ENCODE measurements at places on chromosomes 1 and 21.

DNA sequence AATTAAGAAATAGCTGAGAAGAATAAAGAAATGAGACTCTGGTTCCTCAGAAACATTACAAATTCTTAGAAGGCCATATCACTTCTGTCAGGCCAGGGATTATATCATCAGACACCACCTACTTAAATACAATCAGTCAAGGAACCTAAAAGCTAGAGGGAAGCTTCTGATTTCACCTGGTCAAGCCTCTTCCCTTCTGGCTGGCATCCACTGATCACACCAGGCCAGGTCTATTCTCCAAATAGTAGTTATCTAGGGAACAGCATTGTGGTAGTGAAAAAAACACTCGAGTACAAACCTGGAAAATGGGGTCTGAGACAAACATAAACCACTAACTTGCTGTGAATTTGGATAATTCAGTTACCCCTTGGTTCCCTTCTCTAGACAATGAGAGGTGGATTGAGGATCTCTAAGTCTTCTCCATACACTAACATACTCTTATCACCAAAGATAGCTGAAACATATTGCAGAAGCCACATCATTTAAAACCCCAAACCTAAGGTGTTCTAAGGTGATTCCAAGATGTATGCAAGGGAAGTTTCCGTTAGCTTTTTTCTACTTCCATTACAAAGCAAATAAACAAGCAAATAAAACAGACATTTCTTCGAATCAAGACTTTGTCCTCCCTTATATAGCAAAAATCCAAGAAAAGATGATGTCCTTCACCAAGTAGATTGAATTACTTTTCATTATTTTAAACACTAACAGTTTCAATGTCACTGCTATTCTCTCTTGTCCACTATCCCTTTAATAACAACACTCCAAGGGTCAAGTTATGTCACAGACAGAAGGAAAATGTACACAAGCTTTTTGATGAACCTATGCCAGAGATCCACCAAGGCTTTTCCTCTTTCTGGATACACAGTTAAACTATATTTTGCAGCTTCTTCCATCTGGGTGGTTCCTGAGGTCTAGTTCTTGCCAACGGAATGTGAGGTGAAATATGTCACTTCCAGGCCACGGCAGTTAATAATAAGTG is 212.9 kb downstream of the KCNH1 start:
- no peak for DNase-seq

DNA sequence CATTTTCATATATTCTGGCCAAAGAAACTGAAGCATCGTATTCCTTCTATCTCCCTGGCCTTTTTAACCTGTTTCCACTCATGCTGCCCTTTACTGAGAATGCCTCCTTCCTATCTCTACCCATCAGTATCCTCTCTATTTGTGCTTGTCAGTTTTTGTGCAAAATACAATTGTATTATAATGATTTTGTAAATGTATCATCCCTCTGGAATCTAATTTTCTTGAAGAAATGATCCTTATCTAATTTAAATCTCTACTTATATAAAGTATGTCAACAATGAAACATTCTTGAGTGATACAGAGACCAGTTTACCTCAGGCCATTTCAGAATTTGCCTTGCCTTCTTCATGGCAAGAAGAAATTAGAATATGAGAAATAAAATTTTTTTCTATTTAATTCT is 59.0 kb upstream of the TEKT2 start:
- no peak for DNase-seq

GRCh38 chr1:77976433-77977076 is 2.3 kb downstream of the FUBP1 start:
- DNase-seq: no peak

DNA sequence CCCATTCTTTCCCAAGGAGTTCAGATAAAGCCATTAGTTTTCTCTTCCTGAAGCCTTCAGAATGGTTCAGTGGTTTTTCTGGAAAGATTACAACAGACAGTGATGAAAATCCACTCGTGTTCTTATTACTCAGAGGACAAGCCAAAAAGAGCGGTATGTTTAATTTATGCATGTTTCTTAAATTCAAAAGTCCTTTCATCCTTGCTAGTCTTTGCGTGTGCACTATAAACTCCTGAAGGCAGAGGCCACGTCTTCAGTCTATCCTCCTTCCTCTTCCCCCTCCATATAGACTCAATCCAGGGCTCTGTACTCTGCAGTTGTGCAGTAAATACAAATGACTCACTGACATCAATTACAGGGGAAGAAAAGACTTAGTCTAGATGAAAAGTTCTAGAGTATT is 409.2 kb upstream of the PLXNA2 start:
- DNase-seq: no peak

- no peak for DNase-seq
These were observed 586 bp downstream of the COL24A1 start for GRCh38 chr1:86155807-86156565.

DNA sequence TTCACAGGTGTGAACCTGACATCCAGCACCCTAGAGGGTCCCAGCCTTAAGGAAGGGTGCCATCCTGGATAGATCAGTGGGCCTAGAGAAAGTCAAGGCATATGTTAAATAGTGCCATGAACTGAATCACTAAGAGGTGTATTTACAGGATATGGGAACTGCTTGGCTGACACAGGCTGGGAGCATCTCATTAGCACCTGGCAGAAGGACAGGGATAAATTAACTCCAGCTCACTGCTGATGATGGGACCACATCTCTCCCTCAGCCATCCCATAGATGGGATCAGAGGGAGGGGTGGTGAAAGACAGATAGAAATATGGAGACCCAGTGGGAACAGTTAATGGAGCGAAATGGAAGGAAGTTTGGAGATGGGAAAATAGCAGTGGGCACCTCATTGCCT is 122.0 kb downstream of the IGSF21 start:
- DNase-seq: no peak

DNA sequence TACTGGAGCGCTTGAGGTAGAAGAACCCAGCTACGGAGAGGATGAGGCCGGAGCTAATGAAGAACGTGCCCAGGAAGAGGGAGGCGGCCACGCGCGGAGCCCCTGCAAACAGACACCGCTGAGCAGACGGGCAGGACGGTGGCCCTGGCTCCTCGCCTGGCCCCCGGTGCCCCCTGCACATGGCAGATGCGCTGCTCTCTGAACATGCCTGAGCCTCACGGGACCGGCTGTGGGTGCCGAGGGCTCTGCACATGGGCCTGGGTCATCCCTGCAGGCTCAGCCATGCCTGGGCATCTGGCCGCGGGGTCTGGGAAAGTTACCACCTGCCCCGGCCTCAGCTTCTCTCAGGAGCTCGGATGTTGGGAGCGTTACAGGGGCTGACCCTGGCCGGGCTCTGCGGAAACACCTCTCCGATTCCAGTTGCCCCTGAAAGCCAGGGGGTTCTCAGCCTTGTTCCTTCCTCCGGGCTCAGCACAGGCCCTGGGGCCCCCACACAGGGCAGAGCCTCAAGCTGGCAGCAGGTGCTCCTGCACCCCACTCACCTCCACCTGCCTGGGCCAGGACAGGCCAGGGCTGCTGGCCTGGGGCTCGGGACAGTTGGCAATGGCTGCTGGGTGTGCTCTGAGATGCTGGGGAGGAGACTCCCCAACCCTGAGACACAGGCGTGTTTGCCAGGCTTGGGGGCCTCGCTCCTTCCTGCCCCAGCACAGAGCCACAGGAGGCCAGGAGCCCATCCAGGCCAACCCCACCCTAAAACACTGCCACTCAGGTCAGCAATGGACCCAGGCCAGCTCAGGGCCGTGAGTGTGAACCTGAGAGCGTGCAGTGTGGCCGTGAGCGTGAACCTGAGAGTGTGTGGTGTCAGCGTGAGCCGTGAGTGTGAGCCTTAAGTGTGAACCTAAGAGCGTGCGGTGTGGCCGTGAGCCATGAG is 12.1 kb upstream of the RNF223 start:
- DNase-seq: no peak

GRCh38 chr1:20648438-20648837 is 12.7 kb downstream of the DDOST start:
- no peak for DNase-seq

DNA sequence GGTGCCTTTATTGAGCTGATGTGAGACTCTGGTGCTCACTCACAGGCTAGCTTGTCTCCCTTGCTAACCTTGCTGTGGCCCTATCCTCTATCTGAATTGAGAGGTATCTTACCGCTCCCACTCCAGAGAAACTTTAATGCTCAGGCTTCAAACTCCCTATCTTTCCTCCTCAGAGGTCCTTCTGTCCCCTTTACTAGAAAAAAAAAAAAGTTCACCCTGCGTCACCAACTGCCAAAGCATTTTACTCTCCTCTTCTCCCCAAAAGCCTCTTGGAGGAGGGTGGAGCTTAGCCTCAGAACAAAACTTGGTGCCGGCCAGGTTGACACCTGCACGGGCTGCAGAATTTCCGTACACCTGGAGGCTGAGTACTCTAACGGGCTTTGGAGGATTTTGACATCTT is 55.1 kb downstream of the ATP2B4 start:
- DNase-seq: no peak

DNA sequence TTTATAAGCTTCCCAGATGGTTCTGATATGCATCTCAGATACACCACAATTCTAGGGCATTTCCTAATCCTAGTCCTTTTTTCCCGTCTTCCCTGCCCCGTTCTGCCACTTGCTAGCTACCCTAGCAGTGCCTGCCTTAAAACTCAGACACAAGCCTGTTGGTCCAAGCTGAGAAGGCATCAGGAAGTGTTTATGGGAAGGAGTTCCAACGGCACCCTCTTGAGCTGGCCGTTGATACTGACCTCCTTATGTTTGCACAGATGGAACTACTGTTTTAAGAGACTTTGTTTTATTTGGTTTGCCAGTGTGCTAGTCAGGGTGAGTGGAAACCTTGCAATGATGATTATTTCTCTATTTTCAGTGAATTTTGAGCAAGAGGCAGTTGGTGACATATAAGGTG is 67.2 kb downstream of the UCK2 start:
- no peak for DNase-seq

GRCh38 chr1:221880182-221880581 is 138.3 kb upstream of the DUSP10 start:
- DNase-seq: no peak

DNA sequence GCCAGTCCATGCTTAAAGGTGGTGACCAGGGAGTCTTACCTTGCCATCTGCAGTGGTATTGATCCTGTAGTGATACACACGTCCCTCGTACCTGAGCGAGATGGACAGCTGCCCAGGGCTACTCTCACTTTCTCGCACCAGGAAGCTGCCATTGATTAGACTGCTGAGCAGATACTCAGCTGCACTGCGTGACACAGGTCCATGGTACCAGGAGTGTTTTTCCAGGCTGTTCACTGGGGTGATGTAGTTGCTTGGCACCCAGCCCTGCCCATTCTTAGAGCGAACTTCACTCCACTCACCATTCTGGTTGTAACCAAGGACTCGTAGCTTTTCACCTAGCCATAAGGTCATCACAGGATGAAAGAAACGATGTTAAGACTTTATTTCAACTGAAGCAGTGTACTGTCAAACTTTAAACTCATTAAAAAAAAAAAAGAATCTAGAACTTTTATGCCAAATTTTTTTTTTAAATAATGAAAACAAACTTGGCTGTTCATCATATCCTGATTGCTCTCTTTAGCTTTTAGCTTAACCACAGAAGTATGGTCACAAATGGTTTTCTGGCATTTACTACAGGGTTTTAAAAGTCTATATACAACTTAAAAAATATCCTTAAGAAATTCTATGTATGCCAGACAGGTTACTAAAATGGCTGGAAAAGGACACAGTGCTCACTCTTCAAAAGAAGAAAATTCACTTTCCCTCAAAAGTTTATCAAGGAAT is 44.6 kb downstream of the TOR3A start:
- DNase-seq: no peak

GRCh38 chr1:226447932-226448665 is 40.2 kb upstream of the PARP1 start:
- DNase-seq: no peak

- no peak for DNase-seq
These were observed 123.4 kb downstream of the ETS2 start for GRCh38 chr21:38929142-38929541.

DNA sequence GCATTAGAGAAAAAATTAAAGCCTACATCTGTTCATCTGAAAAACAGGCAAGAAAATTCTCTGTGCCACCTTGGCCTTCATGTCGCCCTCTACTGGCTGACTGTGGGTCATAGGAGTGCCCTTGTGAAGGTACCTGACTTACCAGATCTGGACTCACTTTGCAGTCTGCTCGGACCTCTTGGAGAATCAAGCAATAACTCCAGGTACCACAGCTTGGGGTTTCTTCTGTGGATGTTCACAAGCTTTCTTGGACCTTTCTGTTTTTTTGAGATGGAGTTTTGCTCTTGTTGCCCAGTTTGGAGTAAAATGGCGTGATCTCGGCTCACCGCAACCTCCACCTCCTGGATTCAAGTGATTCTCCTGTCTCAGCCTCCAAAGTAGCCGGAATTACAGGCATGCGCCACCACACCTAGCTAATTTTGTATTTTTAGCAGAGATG is 2.4 kb upstream of the PRAMEF18 start:
- DNase-seq: peak; percentile 25

GRCh38 chr1:3703786-3704371 is 48.4 kb upstream of the CCDC27 start:
- no peak for DNase-seq

- no peak for DNase-seq
These were observed 42.9 kb downstream of the CASQ2 start for GRCh38 chr1:115725600-115725999.

GRCh38 chr1:211607754-211608473 is 29.0 kb upstream of the SLC30A1 start:
- no peak for DNase-seq

GRCh38 chr1:236303675-236304074 is 21.9 kb upstream of the ERO1B start:
- DNase-seq: peak; percentile 7

DNA sequence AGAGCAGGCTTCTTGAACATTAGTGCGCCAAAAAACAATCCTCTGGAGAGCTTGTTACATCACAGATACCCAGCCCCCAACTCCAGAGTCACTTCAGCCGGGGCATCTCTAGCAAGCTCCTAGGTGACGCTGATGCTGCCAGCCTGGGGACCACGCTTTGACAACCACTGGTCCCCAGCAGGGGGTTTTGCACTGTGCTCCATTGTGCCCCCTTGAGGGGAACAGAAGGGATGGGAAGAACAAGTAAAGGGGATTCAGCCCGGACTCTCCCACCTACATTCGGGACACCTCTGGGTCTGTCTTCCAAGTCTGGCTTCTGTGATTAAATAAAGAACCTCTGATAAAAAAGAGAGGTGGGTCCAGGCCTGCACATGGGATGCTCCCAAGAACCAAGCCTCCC is 60.4 kb downstream of the ATP5PO start:
- DNase-seq: no peak

GRCh38 chr1:27237112-27237511 is 2.7 kb downstream of the WDTC1 start:
- no peak for DNase-seq

- no peak for DNase-seq
These were observed 14.1 kb downstream of the VANGL1 start for GRCh38 chr1:115655916-115656315.

DNA sequence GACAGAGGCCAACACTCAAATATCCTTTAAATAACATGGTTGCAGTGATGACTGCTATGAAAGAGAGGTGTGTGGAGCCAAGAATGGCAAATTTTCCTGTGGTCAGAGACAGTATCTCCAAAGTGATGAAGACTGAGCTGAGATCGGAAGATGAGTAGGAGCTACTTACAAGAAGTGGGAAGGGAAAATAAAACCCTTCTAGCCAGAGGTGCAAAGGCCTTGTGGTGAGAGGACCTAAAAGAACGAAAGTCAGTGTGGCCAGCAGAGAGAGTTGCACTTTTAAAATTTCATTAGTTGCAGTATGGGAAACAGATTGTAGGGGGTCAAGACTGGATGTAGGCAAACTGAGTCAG is 17.8 kb downstream of the SLAMF7 start:
- DNase-seq: no peak

GRCh38 chr1:226310637-226311195 is 1.8 kb upstream of the LIN9 start:
- no peak for DNase-seq

GRCh38 chr1:5488448-5488847 is 503.8 kb downstream of the NPHP4 start:
- DNase-seq: no peak

All from activated CD4-positive, alpha-beta T cell treated with anti-CD3 and anti-CD28 coated beads, Interleukin-2, amount 50 U/mL, for 1 hour (primary cell).